ENCODE measurements at places on chromosomes 16 and 17.

- DNase-seq: no peak
These were observed 481 bp downstream of the CNTROB start for GRCh38 chr17:7932483-7932891.

- no peak for DNase-seq
These were observed 22.4 kb downstream of the GDE1 start for GRCh38 chr16:19499481-19499880.

GRCh38 chr17:69222707-69223258, 5.8 kb downstream of the ABCA10 start:
- no peak for DNase-seq

DNA sequence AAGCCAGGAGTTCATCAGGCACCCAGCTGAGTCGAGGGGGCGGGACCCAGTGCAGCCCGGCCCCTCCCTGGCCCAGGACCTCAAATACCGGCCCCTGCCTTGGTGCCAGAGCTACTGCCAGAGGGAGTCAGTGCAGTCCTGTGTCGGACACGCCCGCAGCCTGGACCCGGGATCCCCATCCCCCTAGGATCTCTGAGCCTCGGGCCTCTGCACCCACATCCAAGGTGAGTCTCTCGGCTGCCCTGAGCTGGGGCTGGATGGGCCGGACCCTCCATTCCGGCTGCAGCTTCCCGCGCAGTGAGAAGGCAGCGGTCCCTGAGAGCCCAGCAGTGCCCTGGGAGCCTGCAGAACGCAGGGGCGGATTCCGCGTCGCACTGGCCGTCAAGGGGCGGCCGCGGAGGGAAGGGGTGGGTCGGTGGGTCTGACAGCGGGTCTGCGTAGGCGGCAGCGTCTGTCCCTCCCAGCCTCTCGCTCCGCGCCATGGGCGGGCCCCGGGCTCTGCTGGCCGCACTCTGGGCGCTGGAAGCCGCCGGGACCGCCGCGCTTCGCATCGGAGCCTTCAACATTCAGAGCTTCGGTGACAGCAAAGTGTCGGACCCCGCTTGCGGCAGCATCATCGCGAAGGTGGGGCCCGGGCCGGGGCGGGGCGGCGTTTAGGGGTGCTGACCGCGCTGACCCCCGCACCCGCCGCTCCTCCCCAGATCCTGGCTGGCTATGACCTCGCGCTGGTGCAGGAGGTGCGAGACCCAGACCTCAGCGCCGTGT, at the start of gene DNASE1L2:
TSS of gene DNASE1L2 (plus strand) at position 108 of the 765 bp plus-strand sequence. CDS start at position 481, 373 bp downstream.
- no peak for DNase-seq

- no peak for DNase-seq
These were observed 63.0 kb downstream of the BAIAP2 start for GRCh38 chr17:81097943-81098308.

- DNase-seq: peak; percentile 26
These were observed 12.2 kb downstream of the CCR7 start for GRCh38 chr17:40552806-40553693.

GRCh38 chr17:70286391-70286790, 117.1 kb downstream of the KCNJ2 start:
- no peak for DNase-seq

GRCh38 chr16:80034948-80035663, 434.6 kb upstream of the MAF start:
- DNase-seq: no peak

Data from naive thymus-derived CD4-positive, alpha-beta T cell (primary cell).